ENCODE measurements at places on chromosomes 4 and X.

GRCh38 chrX:67545036-67545821, 1.4 kb downstream of the AR start:
- DNase-seq, result no peak

DNA sequence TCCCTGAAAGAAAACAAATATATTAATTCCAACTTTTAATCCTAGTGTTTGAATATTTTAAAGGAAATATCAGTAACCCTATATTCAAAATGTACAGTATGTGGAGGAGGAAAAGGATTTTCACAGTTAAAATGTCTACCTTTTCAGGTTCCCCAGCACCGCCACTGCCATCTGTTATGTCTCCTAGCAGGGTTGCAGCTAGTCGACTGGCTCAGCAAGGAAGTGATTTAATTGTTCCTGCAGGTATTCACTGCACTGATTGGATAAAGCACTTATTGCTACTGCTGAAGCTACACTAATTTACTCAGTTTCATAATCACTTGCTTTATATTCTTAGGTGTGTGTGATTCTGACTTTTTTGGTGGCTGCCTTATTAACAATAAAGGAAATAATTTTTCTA, 65.5 kb upstream of the FHDC1 start:
- DNase-seq, result no peak

DNA sequence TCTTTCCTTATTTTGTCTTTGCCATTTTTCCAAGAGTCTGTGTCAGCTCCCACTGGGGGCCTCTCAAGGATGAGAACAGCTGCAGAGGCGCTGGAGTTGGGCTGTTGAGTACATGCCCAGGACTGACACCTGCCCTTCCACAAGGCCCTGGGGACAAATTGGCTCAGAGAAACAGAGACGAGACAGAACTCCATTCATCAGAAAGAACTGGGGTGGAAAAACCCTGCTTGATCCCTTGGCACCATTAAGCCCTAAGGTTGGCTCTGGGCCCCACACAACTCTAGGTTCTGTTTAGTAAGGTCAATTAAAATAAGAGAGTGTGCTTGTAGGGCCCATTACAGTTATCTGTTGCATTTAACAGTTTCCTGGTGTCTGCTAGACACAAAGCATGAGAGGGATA, 63.6 kb downstream of the DCX start:
- no peak for DNase-seq

DNA sequence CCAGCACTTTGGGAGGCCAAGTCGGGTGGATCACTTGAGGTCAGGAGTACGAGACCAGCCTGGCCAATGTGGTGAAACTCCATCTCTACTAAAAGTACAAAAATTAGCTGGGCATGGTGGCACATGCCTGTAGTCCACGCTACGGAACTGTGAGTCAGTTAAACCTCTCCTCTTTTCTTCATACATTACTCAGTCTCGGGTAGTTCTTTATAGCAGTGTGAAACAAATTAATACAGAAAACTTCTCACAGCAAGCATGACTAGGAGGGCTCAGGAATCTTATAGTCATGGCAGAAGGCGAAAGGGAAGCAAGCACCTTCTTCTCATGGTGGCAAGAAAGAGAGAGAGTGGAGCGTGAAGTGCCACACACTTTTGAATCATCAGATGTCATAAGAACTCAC, 358.9 kb downstream of the NLGN4X start:
- no peak for DNase-seq

- no peak for DNase-seq
Measured at GRCh38 chr4:20944451-20944850, 244.2 kb downstream of the PACRGL start.

DNA sequence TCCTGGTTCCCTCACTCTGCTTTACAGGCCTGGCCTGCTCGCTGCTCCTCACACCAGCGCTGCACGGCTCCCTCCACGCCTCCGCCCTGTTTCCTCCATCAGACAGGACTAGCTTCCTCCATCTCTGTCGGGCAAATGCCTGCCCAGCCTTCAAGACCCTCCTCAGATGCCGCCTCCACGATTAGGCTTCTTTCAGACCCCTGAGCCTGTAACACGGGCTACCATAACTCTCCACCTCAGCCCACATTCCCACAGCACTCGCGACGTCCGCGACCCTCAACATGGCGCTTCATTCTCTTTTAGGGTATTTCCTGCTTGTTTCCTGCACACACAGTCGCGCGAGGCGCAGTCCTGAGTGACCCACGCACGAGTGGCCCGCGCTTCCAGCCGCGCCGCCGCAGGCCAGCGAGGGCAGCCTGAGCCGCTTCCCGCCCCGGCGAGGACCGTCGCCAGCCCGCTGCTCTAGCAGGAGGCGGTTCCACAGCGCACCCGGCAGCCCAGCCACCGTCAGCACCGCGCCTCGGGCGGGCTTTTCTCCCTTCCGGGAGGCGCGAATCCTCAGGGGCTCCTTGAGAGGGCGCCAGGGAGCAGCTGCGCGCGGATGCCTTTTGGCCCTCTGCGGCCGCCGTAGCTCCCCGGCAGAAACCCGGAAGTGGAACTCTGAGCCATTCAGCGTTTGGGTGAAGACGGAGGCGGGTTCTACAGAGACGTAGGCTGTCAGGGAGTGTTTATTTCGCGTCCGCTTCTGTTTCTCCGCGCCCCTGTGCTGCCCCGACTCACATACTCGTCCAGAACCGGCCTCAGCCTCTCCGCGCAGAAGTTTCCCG, at the start of gene FRG1:
FRG1 (plus strand) TSS at position 695 of the 827 bp plus-strand sequence. CDS start 138 bp downstream, outside the sequence.
- DNase-seq, result peak; percentile 95

GRCh38 chrX:111207851-111208250, 62.4 kb downstream of the CAPN6 start:
- no peak for DNase-seq

DNA sequence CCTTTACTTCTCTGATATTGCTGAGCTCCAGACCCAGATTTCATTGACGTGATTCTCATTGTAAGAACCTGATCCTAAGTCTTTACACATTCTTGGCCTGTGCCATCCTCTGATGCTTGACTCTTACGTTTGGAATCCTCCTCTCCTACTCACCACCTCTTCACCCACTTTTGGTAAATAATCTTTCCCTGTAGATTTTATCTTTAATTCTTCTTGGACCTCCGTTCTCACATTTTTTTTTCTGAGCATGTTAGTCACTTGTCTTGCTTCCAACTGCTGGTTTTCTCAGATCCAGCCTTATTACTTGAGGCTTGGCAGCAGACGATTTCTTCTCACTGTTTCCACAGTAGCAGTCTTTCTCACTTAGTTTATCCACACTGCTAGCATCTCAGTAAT, 12.4 kb upstream of the SH3RF1 start:
- DNase-seq, result peak; percentile 98

- peak; percentile 24 for DNase-seq
Measured at GRCh38 chr4:108620933-108621905, 843 bp downstream of the RPL34 start.

DNA sequence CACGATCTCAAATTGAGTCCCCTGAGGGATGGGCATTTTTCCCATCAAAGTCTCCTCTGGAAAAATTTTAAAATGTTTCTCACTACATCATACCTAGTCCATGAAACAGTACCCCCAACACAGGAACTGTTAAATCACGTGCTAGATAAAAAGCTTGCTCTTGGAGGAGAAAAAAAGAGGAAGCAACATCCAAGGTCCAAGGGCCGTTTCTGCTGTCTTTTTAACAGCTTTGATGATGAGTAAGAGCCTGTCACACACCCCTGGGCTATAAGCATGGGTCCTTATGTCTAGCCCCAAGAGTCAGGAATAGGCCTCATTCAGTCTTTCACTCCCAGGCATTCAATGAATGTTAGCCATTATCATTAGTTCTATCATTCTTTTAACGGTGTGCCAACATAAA, 128.9 kb downstream of the SH3KBP1 start:
- DNase-seq, result no peak

DNA sequence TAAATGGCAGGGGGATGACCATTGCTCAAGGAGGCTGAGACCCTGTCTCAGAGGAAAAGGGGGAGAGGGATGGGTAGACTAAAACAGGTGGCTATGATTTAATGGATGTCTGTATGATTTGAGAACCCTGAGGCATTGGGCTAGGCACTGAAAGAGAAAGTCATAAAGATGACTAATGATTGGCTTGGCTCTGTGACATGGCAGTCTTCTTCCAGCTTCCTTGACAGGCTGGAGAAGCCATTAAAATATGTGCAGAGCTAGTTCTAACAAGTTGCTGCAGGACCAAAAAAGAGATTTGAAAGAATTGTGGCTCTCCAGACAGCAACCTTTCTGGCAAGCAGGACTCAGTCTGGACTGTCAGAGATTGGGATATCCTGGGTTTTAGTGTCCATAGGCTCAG, 53.6 kb downstream of the AMER1 start:
- DNase-seq, result no peak

DNA sequence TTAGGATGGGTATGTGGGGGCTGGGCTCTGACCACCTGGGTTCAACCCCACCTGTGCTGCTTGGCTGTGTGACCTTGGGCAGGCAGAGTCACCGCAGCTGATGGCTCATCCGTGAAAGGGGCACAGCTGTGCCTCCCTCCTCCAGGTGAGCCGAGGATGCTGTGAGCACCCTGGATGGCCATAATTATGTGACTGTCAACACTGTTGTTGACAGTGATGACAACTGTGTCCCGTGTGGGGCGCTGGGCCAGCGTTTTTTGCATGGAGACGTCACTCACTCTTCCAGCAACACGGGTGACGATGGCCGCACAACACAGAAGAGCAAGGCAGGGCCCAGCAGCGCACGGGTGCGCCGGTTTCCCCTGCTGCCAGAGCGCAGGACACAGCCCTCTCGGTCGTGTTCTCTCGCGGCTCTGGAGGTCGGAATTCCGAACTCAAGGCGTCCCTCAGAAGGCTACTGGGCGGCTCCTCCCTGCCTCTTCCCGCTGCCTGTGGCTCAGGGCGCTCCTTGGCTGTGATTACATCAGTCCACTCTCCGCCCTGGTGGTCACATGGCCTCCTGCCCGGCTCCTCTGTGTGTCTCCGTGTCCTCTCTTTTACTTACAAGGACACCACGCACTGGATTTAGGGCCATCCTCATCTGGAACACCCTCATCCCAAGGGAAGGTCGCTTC, 1.3 kb downstream of the SH3TC1 start:
- no peak for DNase-seq

- DNase-seq, result peak; percentile 81
Measured at GRCh38 chr4:106266201-106266600, 49.8 kb downstream of the TBCK start.

- DNase-seq, result no peak
Measured at GRCh38 chr4:18294846-18295245, 273.3 kb upstream of the LCORL start.

DNA sequence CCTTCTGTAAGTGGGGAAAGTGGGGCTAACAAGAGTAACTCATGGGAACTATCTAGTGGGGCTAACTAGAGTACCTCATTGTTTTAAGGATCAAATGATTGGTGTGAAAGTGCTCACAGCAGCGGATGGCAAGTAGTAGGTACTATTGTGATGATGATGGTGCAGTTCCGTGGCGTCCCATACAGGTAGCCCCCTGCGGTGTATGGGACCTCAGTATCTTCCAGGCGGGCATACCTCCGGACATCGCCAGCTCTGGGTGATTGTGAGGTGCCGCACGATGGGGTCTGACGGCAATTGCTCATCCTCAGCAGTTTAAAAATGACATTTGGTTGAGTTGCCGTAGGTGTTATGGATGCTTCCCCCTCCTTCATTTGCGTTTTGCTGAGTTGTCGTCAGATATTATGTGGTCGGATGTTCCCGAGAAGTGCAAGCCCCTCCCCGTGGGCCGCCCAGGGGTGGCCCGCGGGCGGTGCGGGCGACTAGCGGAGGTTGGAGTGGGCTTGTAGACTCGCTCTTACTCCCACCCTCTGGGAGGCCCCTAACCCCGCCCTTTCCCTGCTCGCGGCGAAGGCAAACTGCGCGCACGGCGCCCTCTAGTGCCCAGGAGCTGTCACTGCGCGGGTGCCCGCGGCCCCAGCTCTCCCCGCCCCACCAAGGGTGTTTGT, 18.3 kb upstream of the GPR101 start:
- DNase-seq, result peak; percentile 5

- DNase-seq, result peak; percentile 68
Measured at GRCh38 chrX:123425904-123426303, 241.8 kb downstream of the GRIA3 start.

GRCh38 chrX:53186351-53186750, 38.7 kb downstream of the KDM5C start:
- peak; percentile 19 for DNase-seq

DNA sequence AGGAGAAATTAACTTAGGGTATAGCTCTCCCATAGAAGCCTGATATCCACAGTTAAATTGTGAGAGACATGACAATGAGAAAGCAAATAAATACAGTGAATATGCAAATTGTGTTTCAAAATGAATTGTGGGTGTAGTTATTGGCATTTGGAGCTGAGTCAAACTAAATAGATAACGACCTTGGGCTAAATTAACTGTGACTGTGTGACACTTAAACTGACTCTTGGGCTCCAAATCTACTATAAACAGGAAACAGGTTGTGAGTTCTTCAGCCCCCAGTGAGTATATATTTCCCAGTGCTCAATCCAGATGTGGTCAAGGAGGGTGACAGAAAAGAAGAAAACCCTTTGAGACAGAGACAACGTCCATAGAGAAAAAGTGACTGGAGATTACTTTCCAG, 11.3 kb upstream of the MAGEA10 start:
- no peak for DNase-seq

- no peak for DNase-seq
Measured at GRCh38 chr4:36183232-36183631, 61.1 kb downstream of the ARAP2 start.

- DNase-seq, result peak; percentile 41
Measured at GRCh38 chrX:56564164-56564885, 898 bp downstream of the UBQLN2 start.

GRCh38 chr4:154877110-154877760, 96.2 kb downstream of the RBM46 start:
- peak; percentile 5 for DNase-seq

GRCh38 chr4:33453436-33453835, 2733.3 kb downstream of the PCDH7 start:
- DNase-seq, result no peak

DNA sequence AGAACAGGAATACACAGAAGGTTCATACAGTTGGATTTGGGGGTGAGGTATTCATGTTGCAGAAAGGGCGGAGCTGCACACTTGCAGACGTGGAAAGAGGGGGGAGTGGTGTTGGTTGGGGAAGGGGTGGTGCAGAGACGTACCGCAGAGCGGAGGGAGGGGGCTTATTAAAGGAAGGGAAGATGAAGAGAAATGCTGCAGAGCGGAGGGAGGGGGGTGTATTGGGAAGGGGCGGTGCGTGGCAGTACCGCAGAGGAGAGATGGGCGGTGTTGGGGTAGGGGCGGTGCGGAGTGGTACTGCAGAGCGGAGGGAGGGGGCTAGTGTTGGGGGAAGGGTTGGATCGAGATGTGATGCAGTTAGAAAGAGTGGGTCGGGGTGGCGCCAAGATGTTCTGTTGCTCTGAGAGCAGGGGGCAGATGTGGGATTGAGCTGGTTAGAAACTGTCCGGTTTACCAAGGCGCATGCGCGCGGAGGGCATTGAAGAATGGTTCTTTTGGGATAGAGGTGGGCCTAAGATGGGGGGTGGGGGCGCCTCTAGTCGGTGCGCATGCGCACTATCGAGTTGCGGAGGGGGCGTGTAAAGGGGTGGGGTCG, 900 bp downstream of the TRO start:
- peak; percentile 52 for DNase-seq

- no peak for DNase-seq
Measured at GRCh38 chr4:35926788-35927187, 317.5 kb downstream of the ARAP2 start.

- no peak for DNase-seq
Measured at GRCh38 chr4:94941706-94942105, 184.0 kb downstream of the BMPR1B start.

GRCh38 chr4:138982754-138983153, 32.8 kb upstream of the NOCT start:
- DNase-seq, result no peak

- DNase-seq, result no peak
Measured at GRCh38 chr4:146098978-146099377, 76.5 kb upstream of the LSM6 start.
